ENCODE measurements at places on chromosomes 7 and 10. TPM values are rescaled to one million over a fixed set of nuclear protein-coding genes. Genes with fewer than 3 reads are reported as not detected.

GHRHR gene
- not detected for total RNA-seq

LRRC4 gene
- total RNA-seq = 1.2 TPM

MRC1 gene
- total RNA-seq = not detected

TUBB8 gene
- not detected for total RNA-seq

GRCh38 chr10:34002896-34003295 lies 668.4 kb upstream of the NRP1 start:
- DNase-seq = no peak

- no peak for DNase-seq
These were observed 18.7 kb upstream of the UTF1 start for GRCh38 chr10:133211141-133211830.

DNA sequence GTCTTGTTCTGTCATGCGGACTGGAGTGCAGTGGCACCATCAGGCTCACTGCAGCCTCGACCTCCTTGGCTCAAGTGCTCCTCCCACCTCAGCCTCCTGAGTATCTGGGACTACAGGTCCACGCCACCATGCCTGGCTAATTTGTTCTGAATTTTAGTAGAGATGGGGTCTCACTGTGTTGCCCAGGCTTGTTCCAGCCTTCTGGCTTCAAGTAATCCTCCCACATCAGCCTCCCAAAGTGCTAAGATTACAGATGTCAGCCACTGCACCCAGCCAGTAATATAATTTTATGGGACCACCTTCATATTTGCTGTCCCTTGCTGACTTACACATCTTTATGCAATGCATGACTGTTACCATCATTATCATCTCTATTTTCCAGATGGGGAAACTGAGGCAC lies 1.5 kb upstream of the HSPB1 start:
- DNase-seq = no peak

DNA sequence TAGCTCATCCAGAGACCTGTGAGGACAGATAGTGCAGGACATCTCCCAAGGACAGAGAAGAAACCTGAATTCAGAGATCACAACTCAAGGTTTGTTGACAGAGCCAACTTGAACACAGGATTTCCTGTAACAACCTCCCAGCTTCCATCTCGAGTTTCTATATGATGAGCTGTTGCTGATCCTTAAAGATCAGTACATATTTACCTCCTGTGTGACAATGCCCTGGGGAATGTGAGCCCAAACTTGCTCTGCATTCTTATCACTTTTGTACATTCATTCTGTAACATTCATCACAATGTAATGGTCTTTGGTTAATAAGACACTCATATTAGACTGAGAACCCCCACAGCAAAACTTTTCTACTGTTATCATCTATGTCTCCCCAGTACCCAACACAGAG lies 468.6 kb downstream of the XPNPEP1 start:
- no peak for DNase-seq

DNA sequence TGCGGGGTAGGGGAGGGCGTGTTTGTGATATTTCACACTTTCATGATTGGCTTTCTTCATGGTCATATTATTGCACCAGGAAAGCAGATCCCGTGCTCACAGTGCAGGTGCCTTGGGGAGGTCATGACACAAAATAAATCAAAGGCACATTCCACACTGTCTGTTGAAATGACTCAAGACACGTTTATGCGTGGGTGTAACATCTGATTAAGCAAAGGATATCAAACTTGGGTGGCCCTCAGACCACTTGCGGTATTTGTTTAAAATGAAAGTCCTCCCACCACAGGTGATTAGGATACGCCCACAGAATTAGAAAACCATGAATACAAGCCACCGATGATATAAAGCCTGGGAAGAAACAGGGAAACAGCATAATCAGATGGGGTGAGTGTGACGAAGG lies 51.1 kb downstream of the SVIL start:
- no peak for DNase-seq

DNA sequence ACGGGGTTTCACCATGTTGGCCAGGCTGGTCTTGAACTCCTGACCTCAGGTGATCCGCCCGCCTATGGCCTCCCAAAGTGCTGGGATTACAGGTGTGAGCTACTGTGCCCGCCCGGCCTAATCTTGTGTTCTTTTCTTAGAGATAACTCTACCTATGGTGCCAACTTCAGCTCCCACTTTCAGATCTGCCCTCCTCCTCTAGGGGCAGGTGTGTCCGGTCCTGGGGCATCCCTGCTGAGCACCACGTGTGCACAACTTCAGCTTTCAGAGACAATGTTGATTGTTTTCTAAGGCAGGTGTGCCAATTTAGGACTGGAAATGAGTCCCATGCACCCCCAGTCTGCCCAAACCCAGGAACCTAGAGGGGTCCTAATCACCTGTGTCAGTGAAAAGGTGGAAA lies 18.5 kb upstream of the FXYD4 start:
- DNase-seq = no peak

DNA sequence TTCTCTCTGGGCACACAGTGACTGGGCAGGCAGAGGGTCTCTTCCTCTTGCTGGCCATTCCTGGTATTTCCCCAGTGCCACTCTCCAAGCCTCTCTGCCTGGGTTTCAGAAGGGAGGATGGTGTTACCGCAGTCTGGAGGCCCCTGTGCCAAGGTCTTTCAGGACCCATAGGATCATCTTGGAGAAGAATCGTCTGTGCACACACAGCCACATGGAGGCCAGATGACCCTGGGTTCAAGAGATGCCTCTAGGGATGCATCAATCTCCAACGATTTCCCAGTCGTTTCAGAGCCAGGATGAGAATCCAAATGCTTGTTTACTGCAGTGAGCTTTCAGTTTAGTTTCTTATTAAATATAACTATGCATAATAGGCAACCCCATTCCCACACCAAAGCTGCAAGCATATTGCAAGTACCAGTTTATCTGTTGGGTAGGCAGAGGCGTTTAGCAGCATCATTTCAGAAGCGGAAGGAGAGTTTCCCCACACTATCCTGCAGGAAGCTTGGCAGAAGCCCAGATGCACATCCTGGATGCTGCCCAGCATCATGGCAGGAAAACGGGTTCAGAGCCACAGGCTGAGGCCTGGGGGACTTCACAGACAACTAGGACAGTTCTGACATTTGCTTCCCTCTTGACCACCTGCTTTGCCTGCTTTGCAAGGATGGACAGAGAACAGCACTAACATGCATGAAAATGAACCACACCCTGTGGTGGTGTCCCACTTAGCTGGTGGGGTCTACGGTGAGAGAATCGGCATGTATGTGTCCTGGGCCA lies 134.7 kb upstream of the FAM20C start:
- DNase-seq = no peak

GRCh38 chr10:11536228-11536627 lies 75.2 kb downstream of the USP6NL start:
- DNase-seq = no peak

- DNase-seq = no peak
These were observed 196.4 kb downstream of the EVX1 start for GRCh38 chr7:27438881-27439589.

GRCh38 chr7:157373493-157373892 lies 36.7 kb downstream of the DNAJB6 start:
- no peak for DNase-seq

DNA sequence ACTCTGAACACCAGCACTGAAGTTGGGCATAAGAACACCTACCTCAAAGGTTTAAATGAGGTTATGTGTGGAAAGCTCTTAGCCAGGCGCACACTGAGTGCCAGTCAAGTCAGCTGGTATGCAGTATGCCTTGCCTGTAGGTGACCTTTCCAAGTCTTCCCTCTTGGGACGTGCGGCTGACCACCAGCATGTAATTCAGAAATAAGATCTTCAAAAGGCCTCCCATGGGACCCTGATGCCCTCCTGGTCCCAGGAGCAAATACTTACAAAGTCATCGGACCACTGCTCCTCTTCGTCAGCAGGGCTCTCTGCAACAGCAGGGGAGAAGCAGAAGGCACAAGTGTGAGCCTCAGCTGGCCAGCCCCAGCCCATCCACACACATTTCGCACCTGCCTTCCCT lies 40.8 kb downstream of the BLNK start:
- no peak for DNase-seq

- no peak for DNase-seq
These were observed 153.2 kb upstream of the ADCY1 start for GRCh38 chr7:45420843-45421495.
